Activated CD8-positive, alpha-beta T cell treated with anti-CD3 and anti-CD28 coated beads for 36 hours (primary cell): ENCODE measurements at places on chromosomes 13 and 19. TPM values are rescaled to one million over a fixed set of nuclear protein-coding genes. Genes with fewer than 3 reads are reported as not detected.

Gene PSG7
- total RNA-seq, result not detected

DNA sequence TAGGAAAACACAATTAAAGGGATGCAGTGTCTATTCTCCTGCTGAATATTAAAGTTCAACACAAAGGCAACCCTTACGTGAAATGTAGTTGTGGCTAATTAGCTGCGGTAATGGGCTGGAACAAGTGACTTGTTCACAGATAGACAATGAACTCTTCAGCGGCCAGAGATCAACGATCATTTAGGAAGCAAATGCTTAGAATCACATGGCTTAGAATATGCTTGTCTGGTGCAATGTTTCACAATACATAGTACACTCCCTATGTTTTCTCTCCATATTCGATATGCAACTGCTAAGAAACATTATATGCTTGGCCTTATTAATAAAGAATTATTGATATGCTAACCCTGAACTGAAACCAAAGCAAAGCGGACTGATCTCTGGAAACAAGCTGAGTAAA lies 25.7 kb upstream of the MTUS2 start:
- DNase-seq, result no peak

Gene NXNL1
- total RNA-seq, result not detected

- no peak for DNase-seq
Observed at GRCh38 chr13:112132619-112133018, 65.7 kb downstream of the SOX1 start.

Gene MUC16
- not detected for total RNA-seq

Gene SIGLEC12
- 0.43 TPM for total RNA-seq

GRCh38 chr13:79427883-79428282 lies 21.8 kb upstream of the RBM26 start:
- no peak for DNase-seq

Gene ZNF552
- total RNA-seq, result 6.5 TPM

DNA sequence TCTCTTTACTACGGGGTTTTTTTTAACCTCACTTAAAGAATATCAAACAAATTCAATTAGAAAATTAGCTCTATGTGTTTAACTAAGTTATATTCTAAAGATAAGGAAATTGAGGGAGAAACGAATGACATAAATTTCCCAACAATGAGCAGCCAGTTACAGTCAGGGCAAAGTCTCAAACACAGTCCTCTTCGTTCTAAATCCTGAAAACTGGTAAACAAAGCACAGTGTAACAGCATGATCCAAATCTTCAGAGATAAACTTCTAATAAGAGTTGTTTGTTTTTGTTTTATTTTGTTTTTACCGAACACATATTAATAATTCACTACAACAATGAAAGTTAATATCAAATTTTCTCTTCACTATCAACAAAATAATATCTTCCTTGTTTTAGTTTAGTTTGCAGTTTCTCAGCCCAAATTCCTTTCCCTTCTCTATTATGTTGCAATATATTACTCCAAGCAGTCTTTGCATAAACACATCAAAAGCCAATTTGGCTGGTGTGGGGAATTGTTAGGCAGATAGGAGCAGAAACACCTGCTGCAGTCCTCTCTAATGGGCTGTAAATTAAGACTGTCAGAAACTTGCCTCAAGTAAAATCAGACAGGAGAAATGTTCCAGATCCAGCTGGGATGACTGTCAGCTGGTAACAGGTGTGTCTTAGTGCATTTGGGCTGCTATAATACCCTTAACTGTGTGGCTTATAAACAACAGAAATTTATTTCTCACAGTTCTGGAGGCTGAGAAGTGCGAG lies 106.5 kb upstream of the SGCG start:
- no peak for DNase-seq
